ENCODE measurements at places on chromosomes 6 and 20. TPM values are rescaled to one million over a fixed set of nuclear protein-coding genes. Genes with fewer than 3 reads are reported as not detected.

DNA sequence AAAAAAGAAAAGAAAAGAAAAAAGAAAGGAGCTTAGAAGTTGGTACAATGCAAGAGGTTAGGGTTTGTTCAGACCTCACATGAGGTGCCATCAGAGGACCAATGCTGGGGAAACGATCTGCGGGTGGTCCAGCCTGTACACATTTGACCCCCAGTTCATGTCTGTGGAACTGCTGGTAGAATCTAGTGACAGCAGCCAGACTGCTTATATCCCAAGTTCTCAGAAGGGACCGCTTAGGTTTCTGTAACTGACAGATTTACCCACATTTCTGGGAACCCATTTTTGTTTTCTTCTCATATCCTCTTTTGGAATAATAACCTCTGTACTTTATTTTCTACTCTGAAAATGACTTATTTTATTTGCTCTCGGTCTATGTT is 4.7 kb downstream of the PPP1R18 start:
- peak overlapping the region; percentile 49 for H3K27ac ChIP-seq
- no peak overlapping the region for H3K4me3 ChIP-seq
- peaks cover 10% of the 10 kb centered on the region for H3K36me3 ChIP-seq
- peaks cover 58% of the 10 kb centered on the region for H3K4me1 ChIP-seq
- no peak for DNase-seq

MOXD1 gene
- 2.3 TPM for total RNA-seq

DNA sequence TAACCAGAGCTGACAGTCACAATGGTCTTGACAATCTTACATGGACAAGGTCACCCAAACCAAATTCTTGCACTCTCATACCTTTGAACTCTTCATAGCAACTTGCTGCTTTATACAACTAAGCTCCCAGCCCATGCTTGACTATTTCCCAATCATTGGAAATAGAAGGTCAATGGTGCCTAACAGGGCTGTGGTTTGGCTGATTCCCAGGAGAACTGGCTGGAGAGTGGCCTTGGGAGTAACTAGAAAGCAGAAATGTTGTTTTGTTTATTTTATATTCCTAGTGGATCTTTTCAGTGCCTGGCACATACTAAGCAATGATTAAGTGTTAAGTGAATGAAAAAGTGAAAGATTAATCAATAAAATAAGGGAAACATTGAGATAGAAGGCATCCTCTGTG is 3.0 kb downstream of the SPINT4 start:
- DNase-seq: no peak
- peaks cover 10% of the 10 kb centered on the region for H3K36me3 ChIP-seq
- H3K4me1 ChIP-seq: 0 out of 2 replicates have a peak, but pooled peaks cover 2% of the 10 kb centered on the region

- no peaks in the 10 kb centered on the region for H3K27me3 ChIP-seq
- DNase-seq: no peak
- peaks cover 2% of the 10 kb centered on the region for H3K4me1 ChIP-seq
- H3K4me3 ChIP-seq: no peak overlapping the region
These were observed 35.4 kb upstream of the SSTR4 start for GRCh38 chr20:22999756-23000155.

GRCh38 chr6:4518506-4518905 is 257.7 kb upstream of the CDYL start:
- H3K4me3 ChIP-seq: no peak overlapping the region
- no peak overlapping the region for H3K27ac ChIP-seq
- no peaks in the 10 kb centered on the region for H3K36me3 ChIP-seq
- peaks cover 10% of the 10 kb centered on the region for H3K4me1 ChIP-seq

DNA sequence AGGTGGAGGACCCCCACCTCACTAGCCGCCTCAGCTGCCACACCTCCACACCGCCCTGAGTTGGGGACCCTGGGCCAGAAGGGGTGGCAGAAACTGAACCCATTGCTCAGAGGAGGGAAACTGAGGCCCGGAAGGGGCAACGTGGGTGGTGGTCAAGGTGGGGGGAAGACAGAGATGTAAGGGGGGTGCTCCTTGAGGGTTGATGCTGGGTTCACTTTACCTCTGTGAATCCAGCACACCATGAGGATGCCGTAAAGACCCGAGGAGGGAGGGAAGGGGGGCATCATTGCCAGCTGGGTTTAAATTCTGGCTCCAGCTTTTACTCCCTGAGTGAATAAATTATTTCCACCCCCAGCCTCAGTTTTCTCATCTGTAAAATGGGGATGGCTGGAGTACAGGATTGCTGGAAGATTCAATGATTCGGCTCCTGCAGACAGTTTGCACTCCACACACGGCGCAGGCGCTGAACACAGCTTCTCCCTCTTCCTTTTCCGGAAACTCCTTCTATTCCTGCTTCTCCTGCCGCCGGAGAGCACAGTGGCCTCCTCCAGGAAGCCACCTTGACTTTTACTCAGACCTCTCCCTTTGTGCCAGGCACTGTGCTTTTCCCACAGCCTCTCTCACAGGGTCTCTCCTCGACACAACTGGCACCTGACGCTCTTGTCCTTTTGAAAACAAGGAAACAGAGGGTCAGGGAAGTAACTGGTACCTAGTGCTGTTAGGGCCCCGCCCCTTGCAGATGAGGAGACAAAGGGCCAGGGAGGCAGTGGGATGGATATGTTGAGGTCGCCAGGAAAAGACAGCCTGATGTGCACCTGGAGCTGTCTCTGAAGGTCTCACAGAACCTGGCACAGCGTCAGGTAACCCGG is 59.4 kb downstream of the UBE2V1 start:
- H3K4me3 ChIP-seq: no peak overlapping the region
- no peak for DNase-seq
- no peak overlapping the region for H3K27ac ChIP-seq
- no peaks in the 10 kb centered on the region for H3K27me3 ChIP-seq
- peaks cover 15% of the 10 kb centered on the region for H3K4me1 ChIP-seq
- H3K36me3 ChIP-seq: no peaks in the 10 kb centered on the region

MUC21 gene
- total RNA-seq: not detected

CEP162 gene
- total RNA-seq: 7.9 TPM

DNA sequence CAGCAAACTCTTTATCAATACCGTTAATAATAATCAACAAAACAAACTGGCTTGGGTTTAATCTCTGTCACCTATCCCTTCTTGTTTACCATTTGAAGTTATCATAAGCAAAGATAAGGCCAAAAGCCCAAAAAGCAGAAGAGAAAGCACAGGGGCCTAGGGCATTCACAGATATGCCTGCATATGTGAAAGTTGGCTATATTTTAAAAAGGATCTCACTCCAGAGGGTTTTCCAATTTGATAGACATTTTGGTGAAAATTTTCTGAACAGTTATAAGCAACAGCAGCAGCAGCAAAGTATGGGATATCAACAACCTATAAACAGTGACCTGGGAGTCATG is 101.1 kb downstream of the ATXN1 start:
- no peak overlapping the region for H3K27ac ChIP-seq
- H3K36me3 ChIP-seq: peaks cover 9% of the 10 kb centered on the region
- H3K4me3 ChIP-seq: no peak overlapping the region
- peaks cover 15% of the 10 kb centered on the region for H3K4me1 ChIP-seq
- no peaks in the 10 kb centered on the region for H3K27me3 ChIP-seq
- no peak for DNase-seq

GRCh38 chr20:36975099-36975818 is 23.8 kb upstream of the SAMHD1 start:
- H3K4me3 ChIP-seq: no peak overlapping the region
- H3K36me3 ChIP-seq: no peaks in the 10 kb centered on the region
- H3K4me1 ChIP-seq: no peaks in the 10 kb centered on the region
- H3K27me3 ChIP-seq: no peaks in the 10 kb centered on the region

GRCh38 chr6:6008648-6009421 is 2.1 kb upstream of the NRN1 start:
- peaks cover 72% of the 10 kb centered on the region for H3K27me3 ChIP-seq
- peaks cover 35% of the 10 kb centered on the region for H3K4me1 ChIP-seq
- peak overlapping the region; percentile 78 for H3K4me3 ChIP-seq
- H3K27ac ChIP-seq: no peak overlapping the region
- H3K36me3 ChIP-seq: no peaks in the 10 kb centered on the region

- DNase-seq: peak; percentile 6
- H3K4me1 ChIP-seq: peaks cover 23% of the 10 kb centered on the region
- H3K27me3 ChIP-seq: no peaks in the 10 kb centered on the region
- H3K27ac ChIP-seq: no peak overlapping the region
These were observed 331.3 kb downstream of the ZFAND3 start for GRCh38 chr6:38150681-38151296.

Measured in WTC11 (cell line).